ENCODE measurements at places on chromosomes 12 and 14.
A peak's percentile ranks its signal among the peaks of the same experiment; 100 is the strongest.

- DNase-seq: peak; percentile 50
Observed at GRCh38 chr14:94728950-94729349, 41.0 kb downstream of the GSC start.

GRCh38 chr12:106740818-106741217 lies 33.7 kb upstream of the RIC8B start:
- no peak for DNase-seq

GRCh38 chr12:129579879-129580278 lies 323.9 kb downstream of the TMEM132D start:
- no peak for DNase-seq

DNA sequence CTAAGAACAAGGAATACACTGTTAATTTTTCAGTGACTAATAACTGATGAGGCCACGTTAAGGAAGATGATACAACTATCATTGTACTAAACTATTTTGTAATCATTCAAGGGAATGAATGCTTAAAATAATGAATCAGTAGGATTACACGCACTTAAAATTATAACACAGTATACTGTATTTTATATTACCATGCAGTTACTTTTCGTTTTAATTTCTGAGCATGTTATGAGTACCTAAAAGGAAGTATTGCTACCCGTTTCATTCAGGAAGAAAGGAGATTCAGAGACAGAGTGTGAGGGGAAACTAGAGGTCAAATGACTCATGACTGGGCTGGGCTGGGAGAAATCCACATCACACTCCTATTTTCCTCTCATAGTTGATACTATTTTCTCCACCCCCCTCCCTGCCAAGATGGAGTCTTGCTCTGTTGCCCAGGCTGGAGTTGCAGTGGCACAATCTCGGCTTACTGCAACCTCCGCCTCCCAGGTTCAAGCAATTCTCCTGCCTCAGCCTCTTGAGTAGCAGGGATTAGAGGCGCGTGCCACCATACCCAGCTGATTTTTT lies 202.0 kb downstream of the PPM1H start:
- DNase-seq: no peak

GRCh38 chr12:57772429-57773322 lies at the start of gene EEF1AKMT3:
Gene EEF1AKMT3 (plus strand): TSS chr12:57772614. CDS start chr12:57772725, 111 bp downstream.
- DNase-seq: peak; percentile 90

DNA sequence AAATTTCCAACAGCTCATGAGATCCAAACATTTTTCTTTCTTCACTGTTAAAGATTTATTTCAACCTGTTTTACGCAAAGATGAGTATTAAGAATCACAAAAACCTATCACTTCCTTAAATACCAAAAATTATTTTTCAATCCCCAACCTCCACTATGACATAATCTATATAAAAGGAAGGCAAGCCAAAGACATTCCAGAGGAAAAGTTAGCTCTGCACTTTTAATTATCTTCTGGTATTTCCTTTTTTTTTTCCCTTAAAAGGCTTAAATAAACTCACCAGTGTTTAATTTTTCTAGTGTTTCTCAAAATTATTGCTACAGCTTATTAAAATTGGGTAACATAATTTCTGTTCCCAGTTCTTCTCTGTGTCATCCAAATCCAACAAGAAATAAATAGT lies 75.9 kb downstream of the BMP4 start:
- DNase-seq: no peak

GRCh38 chr12:9668161-9669018 lies 1.1 kb upstream of the CLEC2D start:
- no peak for DNase-seq

DNA sequence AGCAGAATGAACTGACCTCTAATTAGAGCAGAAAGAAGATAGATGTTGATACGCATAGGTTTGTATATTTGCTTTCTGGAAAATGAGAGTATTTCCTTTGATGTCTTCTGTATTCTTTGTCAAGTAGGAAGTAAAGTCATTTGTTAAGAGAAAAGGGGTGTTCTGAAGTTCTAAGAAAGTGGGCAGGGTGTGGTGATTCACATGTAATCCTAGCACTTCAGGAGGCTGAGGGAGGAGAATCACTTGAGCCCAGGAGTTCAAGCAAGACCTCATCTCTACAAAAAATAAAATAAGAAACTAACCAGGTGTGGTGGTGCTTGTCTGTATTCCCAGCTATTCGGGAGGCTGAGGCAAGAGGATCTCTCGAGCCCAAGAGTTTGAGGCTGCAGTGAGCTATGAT lies 2.8 kb downstream of the RHNO1 start:
- DNase-seq: no peak

DNA sequence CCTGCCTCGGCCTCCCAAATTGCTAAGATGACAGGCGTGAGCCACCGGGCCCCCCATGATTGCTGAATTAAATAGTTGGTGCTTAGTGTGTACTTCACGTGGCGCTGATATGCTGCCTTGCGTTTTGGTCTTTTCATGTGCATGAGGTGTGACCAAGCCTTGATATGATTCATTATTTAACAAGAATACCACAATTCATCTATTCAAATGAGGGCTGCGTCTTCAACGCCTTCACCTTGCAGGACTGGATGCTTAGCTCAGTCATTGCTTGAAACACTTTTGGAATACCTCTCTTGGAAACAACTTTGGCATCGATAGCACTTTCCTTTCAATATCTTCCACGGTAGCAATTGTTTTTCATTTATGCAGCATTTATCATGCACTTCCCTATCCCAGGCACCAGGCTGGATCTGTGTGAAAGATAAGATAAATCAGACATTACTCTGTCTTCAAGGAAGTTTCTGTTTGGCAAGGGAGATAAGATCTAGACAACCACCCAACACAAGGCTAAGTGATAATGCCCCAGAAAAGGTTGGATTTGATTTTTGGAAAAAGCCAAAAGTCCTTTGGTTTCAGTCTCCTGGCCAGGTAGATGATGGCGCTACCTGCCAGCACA lies 1.3 kb upstream of the TEAD4 start:
- DNase-seq: no peak

GRCh38 chr12:20314328-20314727 lies 54.0 kb upstream of the PDE3A start:
- no peak for DNase-seq

DNA sequence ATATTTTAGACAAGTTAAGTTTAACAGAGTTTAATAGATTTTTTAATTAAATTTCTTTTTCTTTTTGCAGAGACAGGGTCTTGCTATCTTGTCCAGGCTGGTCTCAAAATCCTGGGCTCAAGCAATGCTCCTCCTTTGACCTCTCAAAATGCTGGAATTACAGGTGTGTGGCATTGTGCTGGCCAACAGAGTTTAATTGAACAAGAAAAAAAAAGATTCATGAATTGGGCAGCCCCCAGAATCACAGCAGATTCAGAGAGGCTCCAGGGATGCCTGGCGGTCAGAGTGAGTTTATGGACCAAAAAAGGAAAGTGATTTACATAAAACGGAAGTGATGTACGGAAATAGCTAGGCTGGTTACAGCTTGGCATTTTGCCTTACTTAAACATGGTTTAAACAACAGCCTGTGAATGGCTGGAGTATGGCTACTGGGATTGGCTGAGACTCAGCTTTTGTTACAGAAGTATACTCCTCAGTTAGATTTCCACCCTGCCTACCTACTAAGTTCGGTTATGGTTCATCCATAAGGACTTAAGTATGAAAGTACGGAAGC lies 14.5 kb upstream of the TESPA1 start:
- no peak for DNase-seq

DNA sequence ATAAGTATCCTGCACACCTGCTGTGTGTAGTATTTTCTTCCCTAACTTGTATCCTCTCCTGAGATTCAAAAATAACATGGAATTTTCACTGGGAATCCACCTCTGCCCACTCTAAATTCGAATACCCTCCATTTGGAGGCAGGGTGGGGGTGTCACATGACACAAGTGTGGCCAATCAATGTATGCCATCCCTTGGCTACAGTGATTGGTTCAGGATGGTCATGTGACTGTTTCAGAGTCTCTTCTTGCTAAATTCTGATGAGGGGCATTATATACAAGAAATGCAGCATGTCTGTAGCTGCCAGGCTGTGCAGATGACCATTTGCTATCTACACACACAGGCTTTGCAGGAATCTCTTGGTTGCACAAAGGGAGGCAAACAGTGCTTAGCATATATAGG lies 86.8 kb upstream of the TMEM132C start:
- DNase-seq: no peak

GRCh38 chr12:115897729-115898128 lies 379.8 kb downstream of the MED13L start:
- no peak for DNase-seq

GRCh38 chr14:68986926-68987652 lies 8.0 kb upstream of the ACTN1 start:
- no peak for DNase-seq

DNA sequence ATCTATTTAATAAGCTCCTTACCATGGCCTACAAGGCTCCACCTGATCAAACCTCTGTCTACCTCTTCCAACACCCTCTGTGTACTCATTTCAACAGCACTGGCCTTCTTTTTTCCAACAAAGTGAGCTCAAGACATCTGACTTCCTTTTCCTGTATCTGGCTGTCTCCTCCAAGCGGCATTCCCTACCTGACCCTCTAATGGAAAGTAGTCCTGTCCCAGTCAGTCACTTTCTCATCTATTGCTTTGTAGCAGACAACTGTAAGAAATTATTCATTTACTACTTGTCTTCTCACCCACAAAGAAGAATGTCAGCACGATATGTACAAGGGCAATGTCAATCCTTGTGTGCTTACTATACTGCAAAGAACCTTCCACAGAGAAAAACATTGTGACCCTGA lies 149.6 kb downstream of the MED13L start:
- DNase-seq: no peak

DNA sequence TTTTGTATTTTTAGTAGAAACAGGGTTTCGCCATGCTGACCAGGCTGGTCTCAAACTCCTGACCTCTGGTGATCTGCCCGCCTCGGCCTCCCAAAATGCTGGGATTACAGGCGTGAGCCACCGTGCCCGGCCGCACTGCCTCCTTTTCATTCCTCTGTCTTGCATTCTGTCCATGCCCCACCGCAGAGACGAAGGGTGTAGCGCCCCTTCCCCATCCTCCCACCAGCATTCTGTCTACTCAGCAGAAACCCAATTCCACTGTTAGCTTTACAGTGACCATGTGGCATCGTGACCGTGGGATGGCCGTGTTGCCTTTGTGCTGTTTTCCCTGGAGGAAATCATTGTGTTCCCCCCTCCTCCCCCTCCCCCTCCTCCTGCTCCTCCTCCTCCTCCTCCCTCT lies 10.3 kb downstream of the TEX22 start:
- no peak for DNase-seq

GRCh38 chr14:52124791-52125684 lies 56.2 kb upstream of the NID2 start:
- no peak for DNase-seq

GRCh38 chr12:102539651-102540553 lies 59.5 kb upstream of the IGF1 start:
- no peak for DNase-seq

DNA sequence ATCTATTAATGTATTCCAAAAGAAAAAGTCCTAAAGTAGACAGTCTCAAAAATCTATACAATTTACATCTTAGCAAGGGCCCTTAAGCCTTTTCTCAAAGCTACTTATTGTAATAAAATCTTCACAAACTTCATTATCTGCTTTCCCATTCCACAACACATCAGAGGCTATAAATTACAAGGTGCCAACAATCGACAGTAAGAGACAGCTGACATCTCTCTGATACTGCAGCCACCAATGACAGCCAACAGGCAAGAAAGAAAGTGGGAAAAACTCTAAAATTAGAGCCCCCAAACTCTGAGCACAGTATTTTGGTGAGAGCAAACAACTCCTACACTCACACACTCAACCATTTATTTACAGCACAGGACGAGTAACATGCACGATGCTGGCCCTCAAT lies 2.2 kb downstream of the ANGEL1 start:
- DNase-seq: no peak

GRCh38 chr12:127723251-127723650 lies 543.7 kb upstream of the TMEM132C start:
- DNase-seq: no peak

- DNase-seq: no peak
Observed at GRCh38 chr14:53715193-53715721, 241.4 kb downstream of the BMP4 start.

- no peak for DNase-seq
Observed at GRCh38 chr12:28938056-28938455, 211.0 kb upstream of the FAR2 start.

- no peak for DNase-seq
Observed at GRCh38 chr12:93802698-93803423, 125.7 kb downstream of the CRADD start.

DNA sequence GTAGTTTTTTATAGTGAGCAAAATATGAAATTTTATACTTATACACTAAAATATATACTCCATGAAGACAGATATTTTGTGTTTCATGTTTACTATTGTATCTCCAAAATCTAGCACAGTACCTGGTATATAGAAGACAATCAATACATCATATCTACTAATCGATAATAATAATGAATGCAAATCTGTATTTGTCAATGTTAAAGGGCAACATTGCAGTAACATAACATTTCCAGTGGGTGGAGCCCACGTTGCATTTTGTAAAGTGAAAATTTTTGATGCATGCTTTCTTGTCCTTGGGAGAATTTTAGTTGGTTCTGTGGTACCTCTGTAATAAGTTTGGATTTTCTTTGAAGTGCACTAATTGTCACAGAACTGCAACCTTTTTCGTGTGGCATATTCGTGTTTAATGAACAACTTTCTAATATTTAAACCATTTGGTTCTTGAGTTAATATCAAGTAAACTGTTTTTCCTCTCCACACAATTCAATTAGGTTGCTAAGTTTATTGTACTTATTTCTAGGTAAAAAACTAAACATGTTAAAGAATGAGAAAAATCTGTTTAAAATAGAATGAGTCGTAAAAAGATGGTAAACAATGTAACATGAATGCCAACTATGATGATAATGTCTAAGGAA lies 47.4 kb downstream of the AVPR1A start:
- DNase-seq: no peak

- DNase-seq: no peak
Observed at GRCh38 chr14:26382901-26383685, 214.7 kb downstream of the NOVA1 start.

DNA sequence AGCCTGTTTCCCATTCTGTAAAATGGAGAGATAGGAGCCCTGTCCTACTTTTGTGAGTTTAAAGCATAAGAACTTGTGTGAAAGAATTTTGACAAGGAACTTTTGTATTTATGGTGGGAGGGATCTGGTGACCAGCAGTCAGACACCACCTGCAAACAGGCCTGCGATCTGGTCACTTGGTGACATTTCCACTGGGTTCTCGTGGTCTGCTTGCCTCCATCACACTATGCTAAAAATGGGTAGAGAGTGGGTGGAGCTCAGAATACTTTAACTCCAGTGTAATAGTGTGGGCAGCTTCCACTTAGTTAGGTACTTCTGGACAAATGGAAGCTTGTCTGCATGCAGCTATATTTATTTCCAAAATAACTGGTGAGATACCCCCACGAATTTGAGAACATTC lies 26.5 kb upstream of the PLXNC1 start:
- no peak for DNase-seq

DNA sequence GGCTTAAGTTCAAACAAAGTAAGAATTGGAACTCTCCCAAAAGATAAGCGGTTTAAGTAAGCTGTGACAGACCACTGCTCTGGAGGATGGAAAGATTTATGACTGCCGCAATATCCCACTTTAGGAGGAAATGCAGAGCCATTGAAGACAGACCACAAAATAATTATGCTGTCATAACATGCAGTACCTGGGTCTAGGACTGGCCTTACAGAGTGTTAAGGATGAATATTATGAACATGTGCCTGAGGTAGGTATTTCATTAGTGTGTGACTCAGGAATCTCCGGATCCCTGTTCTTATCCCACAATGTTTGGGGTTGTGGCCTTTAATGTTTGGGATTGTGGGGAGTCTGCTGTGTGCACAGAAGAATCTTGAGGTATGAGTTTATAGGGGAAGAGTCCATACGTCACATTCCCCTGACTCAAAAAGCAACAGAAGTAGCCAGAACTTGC lies 114.9 kb downstream of the SAMD4A start:
- DNase-seq: no peak

- no peak for DNase-seq
Observed at GRCh38 chr14:32005628-32006027, 71.5 kb upstream of the ARHGAP5 start.

Data from spleen (tissue), 13 donors.